Left ventricle myocardium superior (tissue), 1 donor: ENCODE measurements at places on chromosomes 4 and X. TPM values are rescaled to one million over a fixed set of nuclear protein-coding genes. Genes with fewer than 3 reads are reported as not detected.

The CCNA2 gene
- total RNA-seq = 0.82 TPM

The SLC10A6 gene
- total RNA-seq = 0.82 TPM

The CT47B1 gene
- not detected for total RNA-seq

The CTAG1A gene
- total RNA-seq = not detected

The HDX gene
- total RNA-seq = 0.99 TPM

The TLL1 gene
- total RNA-seq = 0.74 TPM

The TEX13D gene
- not detected for total RNA-seq

The LONRF3 gene
- total RNA-seq = 4.2 TPM

The SERPINA7 gene
- total RNA-seq = not detected

The GPR82 gene
- total RNA-seq = 0.27 TPM

The GLRA2 gene
- total RNA-seq = not detected

The FOXR2 gene
- total RNA-seq = not detected

The SAGE1 gene
- total RNA-seq = not detected

The SPIN2A gene
- 0.22 TPM for total RNA-seq

The STARD8 gene
- 10.5 TPM for total RNA-seq

The APLN gene
- total RNA-seq = 25.9 TPM

The ARHGEF9 gene
- total RNA-seq = 37.5 TPM

The CT55 gene
- not detected for total RNA-seq

The PTCHD1 gene
- total RNA-seq = 0.02 TPM

The CCDC110 gene
- total RNA-seq = 0.99 TPM

The SERTM2 gene
- not detected for total RNA-seq

The CD99 gene
- 360 TPM for total RNA-seq

The CCDC158 gene
- total RNA-seq = 0.59 TPM

The UGT8 gene
- 0.12 TPM for total RNA-seq

The BEND2 gene
- 0.12 TPM for total RNA-seq

The ENPP6 gene
- not detected for total RNA-seq

The ARSJ gene
- 0.59 TPM for total RNA-seq

The CFAP47 gene
- total RNA-seq = not detected

The NEUROG2 gene
- total RNA-seq = not detected

The SMIM20 gene
- 38.2 TPM for total RNA-seq

The PABPC5 gene
- 0.72 TPM for total RNA-seq

The PROM1 gene
- 3.2 TPM for total RNA-seq

The HERC6 gene
- total RNA-seq = 9.3 TPM

The ATP7A gene
- 4.8 TPM for total RNA-seq

The DNAJB14 gene
- total RNA-seq = 18.2 TPM
